ENCODE measurements at places on chromosomes 16 and 17.

GRCh38 chr17:15963670-15964110 lies 18.8 kb downstream of the ADORA2B start:
- H3K27ac ChIP-seq, result peak overlapping the region; percentile 67
- H3K4me1 ChIP-seq, result peaks cover 39% of the 10 kb centered on the region
- no peaks in the 10 kb centered on the region for H3K27me3 ChIP-seq
- peaks cover 9% of the 10 kb centered on the region for H3K36me3 ChIP-seq
- H3K4me3 ChIP-seq, result no peak overlapping the region

GRCh38 chr16:73457851-73458250 lies 409.9 kb upstream of the ZFHX3 start:
- peaks cover 83% of the 10 kb centered on the region for H3K27me3 ChIP-seq
- DNase-seq, result no peak
- no peaks in the 10 kb centered on the region for H3K4me1 ChIP-seq
- H3K4me3 ChIP-seq, result no peak overlapping the region
- no peak overlapping the region for H3K27ac ChIP-seq

- peak; percentile 62 for DNase-seq
- H3K36me3 ChIP-seq, result no peaks in the 10 kb centered on the region
- H3K27ac ChIP-seq, result peak overlapping the region; percentile 86
- no peaks in the 10 kb centered on the region for H3K27me3 ChIP-seq
- H3K4me1 ChIP-seq, result peaks cover 38% of the 10 kb centered on the region
- H3K4me3 ChIP-seq, result peak overlapping the region; percentile 94
These were observed 699 bp downstream of the MPRIP start for GRCh38 chr17:17042851-17043460.

DNA sequence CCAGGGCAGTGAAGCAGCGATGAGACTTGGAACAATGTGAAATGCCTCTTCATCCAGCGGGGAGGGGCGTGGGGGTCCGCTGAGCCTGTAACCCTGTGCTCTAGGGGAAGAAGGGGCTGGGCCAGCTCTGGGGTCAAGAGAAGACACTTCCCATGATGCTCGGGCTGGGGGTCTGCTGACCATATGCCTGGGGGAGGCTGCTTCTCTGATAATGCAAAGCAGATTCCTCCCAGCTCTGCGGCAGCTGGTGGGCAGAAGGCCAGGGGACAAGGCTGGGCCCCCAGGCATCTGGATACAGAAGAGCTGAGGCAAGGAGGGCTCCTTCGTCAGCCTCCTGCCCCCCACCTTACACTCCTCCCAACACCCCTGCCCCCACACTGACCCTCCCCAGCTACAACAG lies 24.7 kb downstream of the NGFR start:
- H3K4me3 ChIP-seq, result no peak overlapping the region
- DNase-seq, result no peak
- H3K4me1 ChIP-seq, result peaks cover 23% of the 10 kb centered on the region
- H3K27ac ChIP-seq, result no peak overlapping the region
- no peaks in the 10 kb centered on the region for H3K27me3 ChIP-seq

DNA sequence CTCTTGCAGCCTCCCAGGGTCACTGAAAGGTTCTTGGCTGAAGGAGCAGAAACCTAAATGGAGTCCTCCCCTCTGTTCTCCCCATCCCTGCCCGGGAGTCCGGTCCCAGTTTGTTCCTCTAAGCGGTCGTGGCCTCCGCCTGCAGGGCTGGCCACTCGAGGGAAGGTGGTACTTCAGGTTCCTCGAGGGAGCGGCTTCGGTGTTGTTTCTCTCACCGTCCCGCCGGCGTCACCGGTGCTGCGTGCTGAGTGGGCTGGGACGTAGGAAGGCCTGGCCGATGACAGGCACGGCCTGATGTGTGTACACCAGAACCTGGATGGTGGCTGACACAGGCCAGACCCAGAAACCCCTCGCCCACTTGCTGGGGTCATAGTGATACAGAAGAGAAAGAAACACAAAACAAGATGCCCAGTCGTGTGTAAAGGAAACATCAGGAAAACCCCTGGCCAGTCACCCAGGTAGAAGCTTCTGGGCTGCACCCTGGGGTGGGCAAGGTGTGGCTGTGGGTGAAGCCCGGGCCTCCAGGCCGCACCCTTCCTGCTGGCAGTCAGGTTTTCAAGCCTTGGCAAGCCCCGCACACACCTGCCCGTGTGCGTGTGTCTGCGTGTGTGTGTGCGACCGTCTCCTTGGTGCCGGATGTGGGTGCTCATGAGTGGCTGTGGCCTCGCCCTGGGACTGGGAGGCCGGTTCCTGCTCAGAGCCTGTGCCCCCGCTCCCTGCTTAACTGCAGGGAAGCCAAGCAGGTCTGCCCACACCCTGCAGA lies 52.0 kb downstream of the BAIAP2 start:
- H3K27me3 ChIP-seq, result no peaks in the 10 kb centered on the region
- peak overlapping the region; percentile 49 for H3K27ac ChIP-seq
- H3K36me3 ChIP-seq, result peaks cover 42% of the 10 kb centered on the region
- DNase-seq, result peak; percentile 46

DNA sequence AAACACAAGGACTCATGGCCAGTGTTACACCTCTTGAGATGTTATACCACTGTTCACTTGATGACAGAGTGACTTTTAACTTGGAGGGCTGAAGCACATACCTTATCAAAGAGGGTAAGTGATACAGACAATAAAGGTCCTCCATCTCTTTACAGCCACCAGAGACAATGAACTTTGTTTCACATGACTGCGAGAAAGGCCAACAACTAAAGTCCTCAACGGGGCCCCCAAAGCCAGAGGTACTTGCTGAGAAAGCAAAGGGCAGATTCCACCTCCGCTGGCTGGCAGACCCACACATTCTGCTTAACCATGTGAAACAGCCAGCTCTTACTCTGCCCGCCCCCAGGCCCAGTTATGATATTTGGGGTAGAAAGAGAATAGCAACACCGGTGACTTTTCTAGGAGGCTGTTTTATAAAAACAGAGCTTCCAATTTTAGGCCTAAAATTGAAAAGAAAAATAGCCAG lies 21.4 kb downstream of the DCUN1D3 start:
- peak overlapping the region; percentile 75 for H3K27ac ChIP-seq
- peak overlapping the region; percentile 35 for H3K4me3 ChIP-seq
- no peak for DNase-seq
- H3K27me3 ChIP-seq, result no peaks in the 10 kb centered on the region

DNA sequence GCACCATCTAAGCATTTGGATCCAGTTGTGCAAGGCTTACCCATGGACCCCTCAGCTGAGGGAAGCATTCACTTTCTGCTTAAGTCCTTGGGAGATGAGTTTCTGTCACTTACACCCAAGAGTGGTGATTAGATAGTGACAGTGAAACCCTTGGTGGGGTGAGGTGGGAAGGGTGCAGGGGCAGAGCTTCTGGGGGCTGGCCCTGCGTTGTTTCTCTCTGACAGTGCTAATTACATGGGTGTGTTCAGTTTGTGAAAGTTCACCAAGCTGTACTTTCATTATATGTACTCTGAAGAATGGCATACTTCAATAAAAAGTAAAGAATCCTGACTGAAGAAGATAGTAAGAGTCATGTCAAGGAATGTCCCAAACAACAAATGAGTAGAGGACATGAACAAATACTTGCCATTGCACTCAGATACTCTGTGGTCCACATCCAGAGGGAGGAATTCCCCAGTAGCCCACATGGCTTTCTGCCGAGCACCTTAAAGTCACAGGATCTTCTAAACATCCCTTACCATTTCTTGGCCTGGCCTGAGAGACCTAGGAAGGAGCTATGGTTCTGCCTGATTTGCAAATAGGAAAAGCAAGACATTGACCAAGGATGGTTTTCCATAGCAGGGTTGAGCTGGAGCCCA lies 8.4 kb downstream of the CHST6 start:
- H3K4me1 ChIP-seq, result peaks cover 36% of the 10 kb centered on the region
- peak overlapping the region; percentile 70 for H3K27ac ChIP-seq
- DNase-seq, result no peak
- no peak overlapping the region for H3K4me3 ChIP-seq
- no peaks in the 10 kb centered on the region for H3K27me3 ChIP-seq

DNA sequence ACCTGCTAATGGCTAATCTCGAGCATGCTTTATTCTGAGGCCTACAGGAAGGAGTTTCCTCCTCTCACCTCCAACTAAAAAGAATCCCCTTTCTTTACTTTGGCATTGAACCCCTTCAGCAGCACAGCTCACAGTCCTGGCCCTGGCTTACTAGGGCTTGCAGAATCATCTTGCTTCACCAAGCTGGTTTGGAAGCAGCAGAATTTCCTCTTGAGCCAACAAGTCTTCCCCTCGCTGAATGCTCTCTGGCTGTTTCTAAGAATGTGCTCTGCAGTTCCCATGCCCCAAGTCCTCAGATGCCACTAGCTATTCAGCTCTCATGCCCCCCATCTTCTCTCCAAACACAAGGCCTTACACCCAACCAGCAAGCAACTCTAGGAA lies 271.2 kb downstream of the NTN1 start:
- peaks cover 8% of the 10 kb centered on the region for H3K36me3 ChIP-seq
- peaks cover 8% of the 10 kb centered on the region for H3K4me1 ChIP-seq
- H3K27ac ChIP-seq, result peak overlapping the region; percentile 46
- no peak overlapping the region for H3K4me3 ChIP-seq
- DNase-seq, result no peak
- no peaks in the 10 kb centered on the region for H3K27me3 ChIP-seq

- H3K27me3 ChIP-seq, result peaks cover 18% of the 10 kb centered on the region
- H3K4me3 ChIP-seq, result no peak overlapping the region
These were observed 24.4 kb upstream of the ZC3H18 start for GRCh38 chr16:88545781-88546180.

DNA sequence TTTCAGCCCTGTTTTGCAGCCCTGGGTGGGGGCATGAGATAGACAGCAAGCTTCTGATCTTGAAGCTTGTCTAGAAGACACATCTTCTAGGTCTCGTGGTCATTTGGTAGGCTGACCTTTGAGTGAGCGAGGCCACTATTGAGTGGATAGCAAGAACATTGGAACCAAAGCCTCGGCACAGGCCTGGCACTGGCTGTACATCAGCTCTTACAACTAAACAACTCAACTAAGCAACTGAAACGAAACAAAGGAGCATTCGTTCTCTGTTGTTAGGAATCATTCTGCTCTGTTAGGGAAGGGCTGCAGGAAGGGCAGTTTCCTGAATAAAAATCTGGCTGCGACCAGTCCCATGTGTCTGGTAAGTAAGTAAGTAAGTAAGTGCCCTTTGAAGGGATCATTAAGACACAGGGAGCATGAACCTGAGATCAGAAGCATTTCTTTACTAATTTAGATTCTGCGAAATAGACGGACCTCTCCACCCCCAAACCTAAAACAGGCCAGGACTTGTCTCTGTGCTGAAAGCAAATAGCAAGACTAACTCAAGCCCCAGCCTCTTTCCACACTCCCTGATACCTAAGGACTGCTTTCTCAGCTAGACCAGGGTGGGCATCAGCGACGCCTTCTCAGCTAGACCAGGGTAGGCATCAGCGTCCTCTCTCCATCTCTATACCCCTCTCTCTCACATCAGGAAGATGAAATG lies 22.7 kb downstream of the CYB561 start:
- H3K27ac ChIP-seq, result peak overlapping the region; percentile 46
- peaks cover 33% of the 10 kb centered on the region for H3K36me3 ChIP-seq
- peaks cover 11% of the 10 kb centered on the region for H3K4me1 ChIP-seq
- H3K27me3 ChIP-seq, result no peaks in the 10 kb centered on the region

DNA sequence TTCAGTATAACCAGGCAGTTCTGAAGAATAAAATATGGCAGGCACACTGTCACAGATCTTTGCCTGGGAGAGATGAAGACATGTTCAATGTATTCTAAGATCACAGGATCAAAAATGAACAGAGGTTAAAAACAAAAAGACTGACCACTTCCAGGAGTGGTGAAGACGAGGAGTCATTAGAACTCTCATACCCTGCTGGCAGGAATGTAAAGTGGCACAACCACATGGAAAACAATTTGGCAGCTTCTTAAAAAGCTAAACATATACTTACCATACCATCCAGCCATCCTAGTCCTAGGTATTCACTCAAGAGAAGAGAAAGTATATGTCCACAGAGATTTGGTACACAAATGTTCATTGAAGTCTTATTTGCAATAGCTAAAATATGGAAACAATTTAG lies 406.3 kb downstream of the NPIPA8 start:
- no peak for DNase-seq
- H3K27ac ChIP-seq, result no peak overlapping the region
- no peak overlapping the region for H3K4me3 ChIP-seq
- no peaks in the 10 kb centered on the region for H3K27me3 ChIP-seq

- H3K4me3 ChIP-seq, result no peak overlapping the region
- peaks cover 13% of the 10 kb centered on the region for H3K4me1 ChIP-seq
- H3K27ac ChIP-seq, result peak overlapping the region; percentile 74
- no peak for DNase-seq
- H3K36me3 ChIP-seq, result no peaks in the 10 kb centered on the region
These were observed 21.5 kb upstream of the KCNJ16 start for GRCh38 chr17:70053241-70054234.

- H3K4me3 ChIP-seq, result no peak overlapping the region
- no peak for DNase-seq
- no peak overlapping the region for H3K27ac ChIP-seq
- H3K36me3 ChIP-seq, result no peaks in the 10 kb centered on the region
These were observed 942.1 kb downstream of the KCNJ2 start for GRCh38 chr17:71111460-71111859.

DNA sequence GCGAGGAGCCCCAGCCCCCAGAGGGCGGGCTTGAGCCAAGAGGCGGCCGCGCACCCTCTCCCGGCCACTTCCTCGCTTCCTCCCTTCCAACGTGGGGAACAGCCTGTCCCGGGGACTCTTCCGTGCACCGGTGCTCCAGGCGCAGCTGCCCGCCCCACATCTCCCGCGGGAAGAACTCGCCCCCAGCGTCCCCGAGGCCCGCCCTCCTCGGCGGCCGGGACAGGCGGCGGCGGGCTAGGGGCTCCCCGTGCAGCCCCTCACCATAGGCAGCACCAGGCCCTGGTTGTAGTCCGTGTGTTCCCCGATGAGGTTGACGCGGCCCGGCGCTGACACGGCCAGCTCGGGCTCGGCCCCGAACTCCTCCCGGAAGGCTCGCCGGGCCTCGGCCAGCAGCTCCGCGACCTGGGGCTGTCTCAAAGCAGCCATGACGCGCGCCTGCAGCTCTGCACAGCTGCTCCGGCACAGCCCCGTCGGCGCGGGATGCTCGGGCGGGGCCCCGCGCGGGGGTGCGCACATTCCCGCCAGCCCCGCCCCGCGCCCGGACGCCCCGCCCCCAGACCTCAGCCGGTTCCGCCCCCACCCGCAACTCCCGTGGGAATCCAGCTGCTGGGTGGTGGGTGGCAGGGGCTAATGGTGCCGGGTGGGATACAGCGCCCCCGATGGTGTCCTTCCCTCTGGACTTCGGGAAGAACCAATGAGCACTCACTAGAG lies at the start of gene GALK1:
GALK1 (minus strand) TSS at position 482 of the 711 bp plus-strand sequence; CDS start at position 426, 56 bp downstream.
- H3K4me1 ChIP-seq, result peaks cover 15% of the 10 kb centered on the region
- peak within 1 kb of the TSS; percentile 69 for H3K4me3 ChIP-seq
- H3K27ac ChIP-seq, result peak within 1 kb of the TSS; percentile 35
- peak; percentile 69 for DNase-seq
- no peaks in the 10 kb centered on the region for H3K27me3 ChIP-seq

DNA sequence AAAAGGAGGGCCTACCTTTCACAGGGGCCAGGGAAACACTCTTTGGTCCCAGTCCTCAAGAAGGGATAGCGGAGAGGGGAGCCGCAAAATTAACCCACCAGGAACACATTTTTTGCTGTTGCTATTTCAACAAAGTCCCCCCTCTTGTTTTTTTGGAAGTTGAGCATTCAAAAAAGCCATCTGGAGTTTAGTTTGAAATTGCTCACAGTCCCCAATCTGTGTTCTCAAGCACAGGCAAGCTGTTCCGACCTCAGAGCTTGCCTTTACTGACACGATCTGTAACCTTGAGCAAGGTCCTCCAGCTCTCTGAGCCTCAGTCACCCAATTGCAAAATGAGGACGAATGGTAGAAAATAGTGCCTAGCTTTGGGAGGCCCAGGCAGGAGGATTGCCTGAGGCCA lies 131.1 kb downstream of the ZNF423 start:
- no peak for DNase-seq
- H3K4me1 ChIP-seq, result no peaks in the 10 kb centered on the region
- peaks cover 5% of the 10 kb centered on the region for H3K36me3 ChIP-seq
